Stimulated activated CD4-positive, alpha-beta T cell treated with anti-CD3 and anti-CD28 coated beads, Interleukin-1b, Interleukin-23, amount 100 ng/mL, for 4 hours (primary cell): ENCODE measurements at places on chromosomes 2 and 18.
A peak's percentile ranks its signal among the peaks of the same experiment; 100 is the strongest.

DNA sequence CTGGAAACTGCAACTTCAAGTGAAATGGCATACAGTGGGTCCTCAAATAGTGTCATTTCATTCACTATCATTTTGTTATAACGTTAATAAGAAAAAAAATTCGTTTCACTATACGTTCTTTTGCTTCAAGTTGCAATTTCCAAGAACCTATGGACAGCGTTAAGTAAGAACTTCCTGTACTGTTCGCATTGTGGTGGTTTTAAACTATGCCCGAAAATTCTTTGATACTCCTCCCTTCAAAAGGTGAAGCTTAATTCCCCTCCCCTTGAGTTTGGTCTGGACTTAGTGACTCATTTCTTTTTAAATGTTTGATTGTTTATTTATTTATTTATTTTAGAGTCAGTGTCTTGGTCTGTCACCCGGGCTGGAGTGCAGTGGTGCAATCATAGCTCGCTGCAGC, 20.7 kb downstream of the GNLY start:
- no peak for DNase-seq

- DNase-seq: no peak
Measured at GRCh38 chr2:147542351-147542750, 302.5 kb upstream of the ACVR2A start.

DNA sequence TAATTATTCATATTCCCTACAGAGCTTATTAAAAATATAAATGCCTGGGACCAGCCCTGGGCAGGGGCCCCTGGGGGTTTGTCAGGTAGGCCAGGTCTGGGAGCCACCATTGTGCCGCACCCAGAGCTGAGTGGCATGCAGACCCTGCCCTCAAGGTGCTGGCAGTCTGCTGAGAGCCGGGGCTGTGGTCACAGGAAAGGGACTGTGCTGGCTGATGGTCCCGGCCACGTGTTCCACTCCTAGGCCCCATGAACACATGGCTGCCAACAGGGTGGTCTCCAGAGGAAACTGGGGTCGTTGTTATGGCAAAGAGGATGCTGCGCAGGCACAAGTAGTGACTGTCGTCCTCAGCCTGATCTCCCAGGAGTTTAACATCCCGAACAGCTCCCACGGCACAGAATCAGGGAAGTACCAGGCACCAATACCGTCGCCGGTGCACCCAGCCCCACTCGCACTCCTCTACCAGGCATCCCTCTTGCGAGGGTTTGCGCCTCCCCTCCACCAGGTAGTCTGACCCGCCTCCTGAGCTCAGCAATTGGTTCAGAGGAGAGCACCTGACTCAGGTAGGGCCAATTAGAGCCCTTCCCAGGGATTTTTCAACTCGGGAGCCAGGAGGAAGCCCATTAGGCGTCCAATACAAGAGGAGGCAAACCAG, 39.2 kb upstream of the BIN1 start:
- DNase-seq: no peak

DNA sequence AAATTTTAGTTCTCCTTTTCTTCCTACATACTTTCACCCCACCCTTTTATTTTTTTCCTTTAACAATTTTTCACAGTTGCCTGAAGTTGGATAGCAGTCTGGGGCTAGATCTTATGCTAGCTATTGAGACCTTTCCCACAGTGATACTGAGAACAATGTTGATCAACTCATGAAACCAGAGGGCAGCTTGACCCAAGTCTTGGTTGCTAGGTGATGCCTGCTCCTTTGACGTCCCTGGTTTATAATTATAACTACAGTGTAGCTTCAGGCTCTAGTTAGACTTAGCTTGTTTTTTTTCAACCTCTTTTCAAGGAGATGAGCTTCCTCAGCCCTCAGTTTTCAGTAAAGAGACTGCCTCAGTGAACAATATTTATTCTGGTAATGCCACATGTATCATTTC, 648.5 kb downstream of the IRS1 start:
- DNase-seq: no peak

- no peak for DNase-seq
Measured at GRCh38 chr2:27379836-27380625, 503 bp downstream of the ZNF513 start.

- no peak for DNase-seq
Measured at GRCh38 chr18:61825386-61825785, 67.4 kb downstream of the RNF152 start.

DNA sequence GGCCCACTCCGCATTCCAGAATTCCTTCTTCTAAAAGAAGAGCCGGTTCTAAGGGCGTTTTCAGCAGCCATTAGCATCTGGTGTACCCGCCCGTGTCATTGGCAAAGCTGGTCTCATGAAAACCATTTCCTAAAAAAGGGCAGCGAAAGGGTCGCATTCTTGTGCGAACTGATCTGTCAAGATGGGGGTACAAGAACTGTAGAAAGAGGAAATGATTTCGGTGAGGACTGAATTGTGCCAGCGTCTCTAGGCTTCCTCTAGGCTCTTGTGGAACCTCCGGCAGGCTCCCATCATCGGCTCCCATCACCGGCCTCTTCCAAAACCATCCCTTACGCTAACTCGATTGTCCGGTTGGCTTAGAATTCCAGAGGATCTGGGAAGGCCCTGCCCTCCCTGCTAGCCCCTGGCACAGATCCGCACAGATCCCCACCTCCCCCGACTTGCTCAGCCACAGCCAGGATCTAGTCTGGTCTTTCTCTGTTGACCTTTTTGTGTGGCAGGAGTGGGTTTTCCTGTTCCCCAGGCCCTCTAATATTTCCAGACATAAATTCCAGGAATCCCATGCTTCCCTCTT, 1.3 kb downstream of the RAB31 start:
- DNase-seq: no peak

DNA sequence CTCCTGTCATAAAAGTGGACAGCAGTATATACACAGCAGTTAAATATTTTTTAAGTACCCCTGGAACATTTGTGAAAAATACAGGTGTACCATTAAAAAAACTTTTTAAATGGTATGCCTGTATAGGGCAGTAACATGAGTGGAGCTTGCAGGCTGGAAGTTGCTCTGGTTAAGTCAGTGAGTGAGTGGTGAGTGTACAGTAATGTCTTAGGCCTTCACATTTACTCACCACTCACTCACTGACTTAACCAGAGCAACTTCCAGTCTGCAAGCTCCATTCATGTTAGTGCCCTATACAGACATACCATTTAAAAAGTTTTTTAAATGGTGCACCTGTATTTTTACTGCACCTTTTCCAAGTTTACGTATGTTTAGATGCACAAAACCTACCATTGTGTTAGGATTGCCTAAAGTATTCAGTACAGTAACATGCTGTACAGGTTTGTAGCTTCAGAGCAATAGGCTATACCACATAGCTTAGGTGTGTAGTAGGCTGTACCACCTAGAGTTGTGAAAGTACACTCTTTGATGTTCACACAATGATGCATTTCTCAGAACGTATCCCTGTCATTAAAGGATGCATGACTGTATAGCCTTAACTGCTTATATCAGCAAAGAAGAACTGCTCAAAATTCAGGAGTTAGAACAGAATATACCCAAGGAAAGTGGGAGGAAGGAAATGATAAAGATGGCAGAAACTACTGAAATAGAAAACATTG, 112.6 kb downstream of the EHBP1 start:
- DNase-seq: no peak

DNA sequence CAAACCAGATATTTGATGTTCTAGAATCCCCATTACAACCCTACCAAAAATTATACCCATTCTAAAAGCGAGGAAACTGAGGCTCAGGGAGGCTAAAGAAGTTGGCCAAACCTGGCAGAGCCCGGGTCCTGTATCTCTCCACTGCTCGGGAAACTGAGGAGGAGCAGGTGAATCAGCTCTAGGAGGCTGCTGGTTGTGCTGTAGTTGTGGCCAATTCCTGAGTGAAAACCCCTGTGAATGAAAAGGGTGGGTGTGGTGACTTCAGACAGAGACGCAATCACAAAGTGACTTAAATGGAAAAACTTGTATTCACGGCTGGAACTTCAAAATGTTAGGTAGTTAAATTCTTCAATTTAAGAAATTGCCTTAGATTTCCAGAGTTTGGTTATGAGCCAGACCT, 105.7 kb upstream of the SEC11C start:
- no peak for DNase-seq

DNA sequence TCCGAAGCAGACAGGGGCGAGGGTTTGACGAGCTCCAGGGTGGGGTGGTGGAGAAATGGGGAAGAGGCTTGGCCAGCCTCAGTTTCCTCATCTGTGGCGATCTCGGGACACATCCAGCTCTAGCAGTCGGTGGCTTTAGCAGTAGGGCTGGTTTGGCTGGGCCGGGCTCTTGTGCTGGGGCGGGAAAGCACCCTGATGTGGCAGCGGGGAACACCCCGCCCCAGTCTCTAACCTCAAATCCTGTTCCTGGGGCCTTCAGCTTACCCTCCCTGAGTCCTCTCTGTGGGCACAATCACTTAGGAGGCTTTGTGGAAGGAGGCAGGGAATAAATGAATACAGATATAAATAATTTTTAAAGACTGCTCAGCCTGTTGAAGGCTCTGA, 26.5 kb upstream of the MCFD2 start:
- peak; percentile 49 for DNase-seq

DNA sequence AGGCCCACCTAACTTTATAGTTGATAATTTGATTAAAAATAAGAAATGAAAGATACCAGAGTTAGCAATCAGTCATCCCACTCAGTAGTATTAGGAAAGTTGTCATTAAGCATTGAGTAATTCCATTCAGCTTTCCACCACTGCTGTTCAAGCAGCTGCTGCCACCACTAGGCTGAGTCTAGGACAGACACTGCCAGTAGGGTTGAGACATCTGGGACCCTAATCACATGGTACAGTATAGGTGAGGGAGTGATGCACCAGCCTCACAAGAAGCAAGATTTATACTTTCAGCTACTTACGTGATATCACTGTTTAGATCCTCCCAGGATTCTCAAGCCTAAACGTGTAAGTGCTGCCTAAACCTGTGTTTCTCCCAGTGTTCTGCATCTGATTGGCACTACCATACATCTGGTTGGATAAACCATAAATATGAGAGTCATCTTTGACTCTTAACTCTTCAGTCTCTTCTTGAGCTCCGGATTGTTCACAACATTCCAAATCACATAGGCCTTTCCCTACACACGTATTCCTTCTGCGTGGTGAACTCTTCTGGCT, 3.2 kb downstream of the UBXN4 start:
- DNase-seq: no peak

GRCh38 chr2:12199491-12200211, 453.2 kb downstream of the LPIN1 start:
- no peak for DNase-seq

GRCh38 chr2:39570614-39571013, 95.1 kb upstream of the TMEM178A start:
- DNase-seq: no peak

DNA sequence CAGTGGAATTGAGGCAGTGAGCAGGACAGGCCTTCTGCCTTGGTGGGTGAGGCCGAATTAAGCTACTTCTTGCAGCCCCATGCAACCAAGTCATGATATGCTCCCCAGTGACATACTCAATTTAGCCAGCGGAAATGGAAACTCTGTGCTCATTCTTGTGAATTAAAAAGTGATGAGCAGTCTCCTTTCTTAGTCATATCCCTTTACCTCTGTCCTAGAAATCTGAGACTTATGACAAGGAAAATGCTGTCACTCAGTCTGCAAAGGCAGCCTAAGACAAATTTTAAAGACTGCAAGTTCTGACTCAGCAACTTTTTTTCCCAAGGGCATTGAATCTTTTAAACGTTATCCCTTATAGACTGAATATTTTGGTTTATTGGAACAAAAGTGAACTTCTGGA, 218.2 kb downstream of the SH3BP4 start:
- no peak for DNase-seq

DNA sequence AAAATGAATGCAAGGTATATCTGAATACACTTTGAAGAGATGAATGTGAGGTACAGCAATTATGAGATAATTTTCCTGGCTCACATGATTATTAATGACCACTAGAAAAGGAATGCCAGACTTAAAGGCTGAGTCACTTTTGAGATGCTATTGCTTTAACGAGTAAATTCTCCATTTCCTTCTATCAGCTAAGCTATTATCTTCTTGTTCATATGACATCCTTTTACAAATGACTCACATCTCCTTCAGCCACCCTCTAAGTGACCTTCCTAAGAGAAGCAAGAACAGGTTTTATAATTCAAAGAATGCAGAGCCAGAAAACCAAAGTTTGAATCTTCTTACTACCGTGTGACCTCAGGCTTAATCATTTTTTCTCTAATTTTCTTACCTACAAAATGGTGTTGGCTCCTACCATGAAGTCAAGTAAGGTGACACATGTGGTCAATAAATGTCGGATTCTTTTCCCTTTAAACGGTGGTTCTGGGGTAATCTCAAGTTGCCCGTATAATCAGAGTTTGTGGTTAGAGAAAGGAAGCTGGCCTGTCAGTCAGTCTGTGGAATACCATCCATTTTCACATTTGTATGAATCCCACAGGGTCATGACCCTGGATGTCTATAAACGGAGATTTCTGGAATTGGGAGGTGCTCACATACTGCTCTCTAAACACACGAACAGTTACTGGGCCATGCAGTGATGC, 184.0 kb upstream of the PID1 start:
- DNase-seq: no peak

DNA sequence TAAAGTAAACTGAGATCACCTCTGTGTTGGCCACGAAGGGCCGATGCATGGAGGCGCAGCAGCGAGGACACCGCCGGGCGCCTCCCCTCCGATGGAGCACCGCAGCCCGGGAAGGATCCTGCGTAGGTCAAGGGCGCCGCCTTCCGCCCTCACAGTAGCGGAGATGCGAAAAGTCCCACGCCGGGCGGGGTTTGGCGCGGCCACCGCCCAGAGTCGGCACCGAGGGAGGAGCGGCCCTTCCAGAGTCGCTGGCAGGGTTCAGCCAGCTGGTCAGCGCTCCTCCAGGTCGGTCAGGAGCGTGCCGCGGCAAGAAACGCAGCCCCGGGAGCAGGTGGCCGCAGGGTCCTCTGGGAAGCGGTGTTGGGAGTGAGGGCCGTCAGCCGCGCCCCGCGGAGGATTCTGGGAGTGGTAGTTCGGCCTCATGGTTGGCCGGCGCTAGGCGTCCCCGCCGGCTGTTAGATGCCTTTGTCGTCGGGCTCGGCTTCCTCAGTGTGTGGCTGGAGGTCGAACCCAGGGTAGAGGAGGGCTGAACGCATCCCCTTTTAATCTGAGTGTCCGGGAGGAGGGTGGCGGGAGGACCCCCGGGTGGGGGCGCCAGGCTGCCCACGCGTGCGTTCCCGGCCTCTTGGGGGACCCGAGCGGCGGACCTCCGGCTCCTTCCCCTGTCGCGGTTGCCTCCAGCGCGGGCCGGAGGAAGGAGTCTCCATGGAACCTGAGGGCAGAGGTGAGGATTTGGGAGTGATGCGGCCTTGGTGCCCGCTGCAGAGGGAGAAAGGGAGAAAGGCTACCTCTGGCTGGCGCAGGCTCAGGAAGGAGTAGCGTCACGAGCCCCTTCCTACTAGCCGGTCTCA, at the start of gene ZNF892:
Gene ZNF892, plus strand, starts transcription at position 411 of the 851 bp plus-strand sequence. Its CDS starts 295 bp downstream, at position 706.
- DNase-seq: peak; percentile 79

GRCh38 chr2:232674491-232674890, 22.6 kb upstream of the GIGYF2 start:
- DNase-seq: no peak

- DNase-seq: no peak
Measured at GRCh38 chr2:65749545-65749944, 317.1 kb upstream of the SPRED2 start.

DNA sequence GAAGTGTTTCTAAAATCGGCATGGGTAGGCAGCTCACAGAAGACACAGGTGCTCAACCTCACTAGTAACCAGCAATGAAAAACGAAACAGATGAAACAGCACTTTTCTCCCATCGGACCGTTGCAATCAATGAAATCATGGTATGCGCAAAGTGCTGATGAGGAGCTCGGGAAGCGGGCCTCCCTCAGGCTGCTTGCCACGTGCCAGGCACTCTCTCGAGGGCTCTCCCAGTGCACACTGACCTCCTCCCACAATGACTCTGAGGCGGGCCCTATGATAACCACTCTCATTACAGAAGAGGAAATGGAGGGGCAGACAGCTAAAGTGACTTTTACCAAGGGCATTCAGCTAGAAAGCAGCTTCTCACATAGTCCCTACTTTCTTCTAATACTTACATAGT, 3.8 kb upstream of the ANKRD23 start:
- DNase-seq: no peak
